HepG2 (cell line): ENCODE measurements at places on chromosomes 6 and 20. TPM values are rescaled to one million over a fixed set of nuclear protein-coding genes. Genes with fewer than 3 reads are reported as not detected.

GRCh38 chr6:48610846-48611245 is 499.8 kb upstream of the PTCHD4 start:
- no peak overlapping the region for H3K4me3 ChIP-seq
- no peaks in the 10 kb centered on the region for H3K36me3 ChIP-seq
- no peaks in the 10 kb centered on the region for H3K4me1 ChIP-seq

GRCh38 chr6:49839957-49840356 is 26.4 kb downstream of the CRISP1 start:
- no peaks in the 10 kb centered on the region for H3K36me3 ChIP-seq
- no peak overlapping the region for H3K4me3 ChIP-seq
- no peaks in the 10 kb centered on the region for H3K4me1 ChIP-seq
- no peak overlapping the region for H3K27ac ChIP-seq

- H3K27me3 ChIP-seq = no peaks in the 10 kb centered on the region
- H3K4me3 ChIP-seq = no peak overlapping the region
- no peak for DNase-seq
- no peaks in the 10 kb centered on the region for H3K4me1 ChIP-seq
Measured at GRCh38 chr20:20887593-20888265, 175.3 kb upstream of the RALGAPA2 start.

DNA sequence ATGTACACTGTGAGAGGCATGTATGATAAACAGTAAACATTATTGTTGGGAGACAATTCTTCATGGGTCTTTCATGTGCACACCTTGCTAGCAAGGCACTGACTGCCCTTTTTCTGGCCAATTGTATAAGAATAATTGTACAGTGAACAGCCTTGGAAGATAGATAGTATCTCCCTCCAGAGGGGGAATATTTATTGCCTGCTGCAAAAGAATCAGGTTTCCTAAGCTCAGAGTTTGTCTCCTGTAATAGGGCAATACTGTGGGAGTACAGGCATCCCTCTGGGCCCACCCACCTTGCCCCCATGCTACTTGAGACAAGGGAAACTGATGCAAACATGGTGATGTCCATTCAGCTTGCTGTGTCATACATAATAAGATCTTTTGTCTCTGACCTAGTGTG is 442.2 kb downstream of the HDGFL1 start:
- H3K4me1 ChIP-seq = no peaks in the 10 kb centered on the region
- no peaks in the 10 kb centered on the region for H3K27me3 ChIP-seq
- H3K27ac ChIP-seq = no peak overlapping the region
- no peak for DNase-seq
- no peak overlapping the region for H3K4me3 ChIP-seq
- H3K36me3 ChIP-seq = no peaks in the 10 kb centered on the region

DNA sequence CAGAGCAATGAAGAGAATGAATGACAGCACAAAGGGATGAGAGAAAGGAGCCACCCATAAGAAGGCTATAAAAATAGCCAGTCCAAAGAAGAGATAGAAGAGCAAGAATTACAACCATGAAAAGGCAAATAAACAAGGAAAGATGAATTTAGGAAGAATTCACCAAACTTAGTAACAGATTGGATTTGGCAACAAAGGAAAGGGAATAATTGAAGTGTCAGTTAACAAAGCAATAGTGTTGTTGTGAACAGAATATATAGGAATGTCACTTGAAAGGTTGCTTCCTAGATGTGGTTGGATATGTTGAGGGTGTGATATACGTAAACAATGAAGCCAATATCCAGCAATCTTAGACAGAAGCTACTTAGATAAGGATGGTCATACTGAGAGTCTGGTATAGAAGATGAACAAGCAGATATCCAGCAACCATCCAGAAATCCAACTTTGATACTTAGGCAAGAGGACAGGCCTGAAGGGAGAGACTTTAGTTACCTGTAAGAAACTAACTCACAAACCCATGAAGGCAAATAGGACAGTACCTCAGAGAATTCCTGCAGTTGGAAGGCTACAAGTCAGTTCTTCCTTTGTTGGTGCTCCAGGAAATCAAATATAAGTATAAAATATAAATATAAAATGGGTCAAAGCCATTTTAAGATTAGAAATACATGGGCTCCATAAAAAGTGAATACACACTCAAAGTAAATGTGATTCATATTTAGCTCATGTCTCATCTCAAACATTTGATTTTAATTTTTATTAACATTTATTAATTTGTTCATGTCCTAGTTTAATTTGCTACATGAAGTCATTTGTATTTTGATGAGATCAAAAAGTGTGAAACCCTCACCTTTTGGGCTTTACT is 106.5 kb downstream of the HFE start:
- no peaks in the 10 kb centered on the region for H3K36me3 ChIP-seq
- DNase-seq = no peak
- no peak overlapping the region for H3K4me3 ChIP-seq
- no peak overlapping the region for H3K27ac ChIP-seq

DNA sequence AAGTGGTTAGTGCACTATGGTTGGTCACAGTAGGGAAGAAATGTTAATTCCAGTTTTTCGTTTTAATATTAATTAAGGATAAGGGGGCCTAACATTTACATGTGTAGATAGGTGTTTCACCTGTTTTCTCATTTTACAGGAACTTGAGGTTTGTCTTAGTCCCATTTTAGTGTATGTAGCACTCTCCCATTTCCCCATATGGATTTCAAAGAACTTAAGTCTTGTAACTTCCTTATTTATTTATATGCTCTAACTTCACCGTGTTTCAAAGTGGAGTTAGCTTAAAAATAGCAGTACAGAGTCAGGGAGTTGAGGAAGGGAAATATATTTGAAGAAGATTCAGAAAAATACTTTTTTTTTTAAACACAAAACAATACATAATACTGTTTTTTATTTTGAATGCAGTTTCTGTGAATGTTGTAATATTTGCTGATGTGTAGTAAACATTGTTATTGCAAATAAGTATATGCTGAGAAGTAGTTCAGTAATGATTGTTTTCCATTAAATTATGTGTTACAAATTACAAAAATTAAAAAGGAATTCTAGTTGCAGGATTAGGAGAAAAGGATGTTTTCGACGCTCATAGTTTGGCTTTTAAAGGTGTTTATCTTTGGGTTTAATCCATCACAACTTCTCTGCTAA is 3.5 kb downstream of the SCAF8 start:
- no peaks in the 10 kb centered on the region for H3K27me3 ChIP-seq
- H3K4me3 ChIP-seq = no peak overlapping the region
- peaks cover 79% of the 10 kb centered on the region for H3K4me1 ChIP-seq
- H3K36me3 ChIP-seq = peaks cover 32% of the 10 kb centered on the region
- DNase-seq = no peak

GRCh38 chr20:58433759-58434158 is 44.7 kb downstream of the VAPB start:
- no peak for DNase-seq
- peaks cover 44% of the 10 kb centered on the region for H3K4me1 ChIP-seq
- H3K36me3 ChIP-seq = peaks cover 43% of the 10 kb centered on the region
- no peaks in the 10 kb centered on the region for H3K27me3 ChIP-seq
- H3K27ac ChIP-seq = no peak overlapping the region

- H3K27me3 ChIP-seq = peaks cover 3% of the 10 kb centered on the region; the same call in 1 of the 2 replicates
- no peaks in the 10 kb centered on the region for H3K36me3 ChIP-seq
- no peak overlapping the region for H3K4me3 ChIP-seq
- no peak for DNase-seq
- H3K27ac ChIP-seq = no peak overlapping the region
- no peaks in the 10 kb centered on the region for H3K4me1 ChIP-seq
Measured at GRCh38 chr6:7819431-7820015, 91.1 kb downstream of the TXNDC5 start.

- peaks cover 42% of the 10 kb centered on the region for H3K4me1 ChIP-seq
- no peak overlapping the region for H3K27ac ChIP-seq
- H3K27me3 ChIP-seq = peaks cover 9% of the 10 kb centered on the region; the same call in 1 of the 2 replicates
- no peak for DNase-seq
- no peaks in the 10 kb centered on the region for H3K36me3 ChIP-seq
Measured at GRCh38 chr20:50226093-50226974, 35.7 kb downstream of the CEBPB start.

DNA sequence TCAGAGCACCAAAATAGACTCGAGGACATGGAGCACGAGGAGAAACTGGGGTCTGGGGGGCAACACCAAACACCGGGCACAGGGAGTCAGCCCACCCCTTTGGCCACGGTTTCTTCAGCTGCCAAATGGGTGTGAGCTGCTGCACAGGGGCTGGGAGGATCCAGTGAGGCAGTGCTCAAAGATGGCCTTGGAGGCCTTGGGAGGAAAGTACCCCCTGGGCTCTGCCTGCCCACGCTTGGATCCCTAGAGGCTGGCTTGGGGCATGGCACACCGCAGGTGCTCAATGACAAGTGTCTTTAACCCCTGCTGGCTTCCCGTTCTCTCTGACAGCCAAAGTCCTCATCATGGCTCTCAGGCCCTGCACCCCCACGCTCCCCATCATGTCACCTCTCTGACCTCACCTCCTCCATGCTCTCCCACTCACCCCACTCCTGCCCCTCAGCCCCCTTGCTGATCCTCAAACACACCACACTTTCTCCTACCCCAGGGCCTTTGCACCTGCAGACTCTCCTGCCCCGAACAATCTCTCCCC is 190.3 kb downstream of the ANKRD60 start:
- H3K36me3 ChIP-seq = no peaks in the 10 kb centered on the region
- H3K4me3 ChIP-seq = no peak overlapping the region
- no peak for DNase-seq
- H3K27me3 ChIP-seq = peaks cover 2% of the 10 kb centered on the region; the same call in 1 of the 2 replicates
- H3K27ac ChIP-seq = no peak overlapping the region
- no peaks in the 10 kb centered on the region for H3K4me1 ChIP-seq

DNA sequence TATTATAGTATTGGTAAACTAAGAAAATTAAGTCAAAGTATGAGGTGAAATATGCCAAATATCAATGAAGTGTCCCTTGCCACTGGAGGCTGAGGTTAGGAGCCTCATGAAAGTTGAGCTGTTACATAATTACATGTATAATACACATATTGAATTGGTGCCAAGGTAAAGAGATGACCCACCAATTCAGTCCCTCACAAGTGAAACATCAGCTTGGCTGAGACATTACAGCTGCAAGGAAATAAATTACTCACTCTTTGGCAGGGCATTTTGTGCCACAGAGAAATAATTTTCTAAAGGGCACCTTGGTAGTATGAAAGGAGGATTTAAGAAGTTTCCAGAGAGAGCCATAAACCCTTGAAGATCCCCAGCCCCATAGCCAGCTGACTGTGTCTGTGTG is 127.4 kb downstream of the ADGRG6 start:
- no peak overlapping the region for H3K4me3 ChIP-seq
- H3K27me3 ChIP-seq = no peaks in the 10 kb centered on the region
- no peak for DNase-seq
- H3K27ac ChIP-seq = no peak overlapping the region
- no peaks in the 10 kb centered on the region for H3K4me1 ChIP-seq
- H3K36me3 ChIP-seq = peaks cover 78% of the 10 kb centered on the region

DNA sequence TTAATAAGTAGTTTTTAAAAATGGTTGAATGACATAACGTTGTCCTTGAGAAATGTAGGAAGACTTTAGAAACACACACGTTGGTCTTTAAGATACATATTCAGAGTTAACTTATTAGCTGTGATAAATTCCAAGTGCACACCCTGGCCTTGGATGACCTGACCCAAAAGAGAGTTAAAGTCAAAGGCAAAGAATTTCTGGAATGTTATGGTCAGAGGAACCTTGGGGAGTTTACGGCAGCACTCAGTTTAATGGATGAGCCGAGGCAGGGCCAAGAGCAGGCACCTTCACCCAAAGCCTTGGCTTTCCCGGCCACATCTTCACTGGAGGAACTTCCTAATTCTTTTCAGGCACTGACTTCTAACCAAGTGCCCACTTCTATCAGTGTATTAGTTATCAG is 200.5 kb downstream of the SMOC2 start:
- no peak overlapping the region for H3K27ac ChIP-seq
- H3K4me1 ChIP-seq = no peaks in the 10 kb centered on the region
- no peak for DNase-seq
- no peaks in the 10 kb centered on the region for H3K36me3 ChIP-seq

DNA sequence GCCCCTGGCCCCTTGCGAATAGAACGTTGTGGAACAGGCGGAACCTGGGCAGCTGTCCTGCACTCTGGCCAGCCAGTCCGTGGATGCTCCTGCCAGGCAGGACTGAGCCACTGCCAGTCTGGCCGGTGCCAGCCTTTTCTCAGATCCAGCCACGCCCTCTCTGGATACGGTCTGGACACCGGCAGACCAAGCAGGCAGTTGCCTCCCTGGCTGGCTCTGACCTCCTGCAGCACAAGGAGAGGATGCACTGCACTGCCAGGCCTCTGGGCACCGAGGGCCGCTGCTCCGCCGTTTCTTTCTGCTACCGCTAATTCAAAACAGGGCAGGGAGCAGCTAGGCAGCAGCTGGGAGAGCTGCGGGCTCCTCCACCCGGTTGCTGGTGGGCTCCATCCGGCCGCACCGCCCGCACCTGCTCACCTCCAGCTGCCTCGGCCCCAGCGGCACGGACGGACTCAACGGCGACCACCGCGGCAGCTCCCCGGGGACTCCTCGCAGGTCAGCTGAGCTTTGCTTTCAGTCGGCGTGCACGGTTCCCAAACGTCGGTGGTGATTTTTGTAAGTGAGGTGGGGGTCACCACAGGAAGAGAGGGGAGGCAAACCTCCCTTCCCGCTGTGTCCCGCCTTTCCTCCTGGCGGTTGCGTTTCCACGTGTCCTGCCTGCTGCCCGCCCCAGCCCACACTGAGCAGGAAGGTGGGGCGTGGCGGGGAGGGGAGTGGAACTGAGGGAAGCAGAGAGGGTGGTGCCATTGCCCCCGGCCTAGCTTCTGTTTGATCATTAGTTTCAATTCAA is 30.3 kb upstream of the AFDN start:
- no peak overlapping the region for H3K27ac ChIP-seq
- peaks cover 23% of the 10 kb centered on the region for H3K4me1 ChIP-seq
- H3K4me3 ChIP-seq = no peak overlapping the region
- no peak for DNase-seq

DNA sequence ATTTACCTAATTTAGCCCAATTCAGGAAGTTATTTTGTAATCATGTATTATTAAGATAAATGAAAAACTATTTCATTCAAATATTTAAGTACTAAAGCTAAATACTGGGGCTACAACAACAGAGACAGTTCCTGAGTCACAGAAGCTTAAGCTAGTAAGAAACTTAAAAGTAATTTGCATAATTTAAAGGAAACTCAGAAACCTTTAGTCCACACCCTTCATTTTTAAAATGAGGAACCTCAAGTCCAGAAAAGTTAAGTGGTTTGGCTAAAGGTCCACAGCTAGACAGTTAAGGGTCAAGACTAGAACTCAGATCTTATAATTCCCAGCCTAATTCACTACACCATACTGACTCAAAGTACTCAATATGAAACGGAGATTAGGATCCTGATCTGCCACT is 7.2 kb downstream of the LMBRD1 start:
- no peak overlapping the region for H3K4me3 ChIP-seq
- DNase-seq = no peak
- no peak overlapping the region for H3K27ac ChIP-seq
- H3K36me3 ChIP-seq = peaks cover 6% of the 10 kb centered on the region; the same call in 1 of the 3 replicates
- H3K27me3 ChIP-seq = no peaks in the 10 kb centered on the region

SLC22A1 gene
- 0.32 and 0.80 TPM in 2 replicates for total RNA-seq

TREM2 gene
- total RNA-seq = 0.11 TPM in 1 of 2 replicates, not detected in the other

SSTR4 gene
- not detected in 2 replicates for total RNA-seq

GNMT gene
- total RNA-seq = 7.0 and 7.3 TPM in 2 replicates

LY86 gene
- total RNA-seq = not detected in 2 replicates

RRAGD gene
- 0.35 and 0.39 TPM in 2 replicates for total RNA-seq

DNAH8 gene
- not detected in 2 replicates for total RNA-seq
